ENCODE measurements at places on chromosomes 1 and 21.
A peak's percentile ranks its signal among the peaks of the same experiment; 100 is the strongest.

DNA sequence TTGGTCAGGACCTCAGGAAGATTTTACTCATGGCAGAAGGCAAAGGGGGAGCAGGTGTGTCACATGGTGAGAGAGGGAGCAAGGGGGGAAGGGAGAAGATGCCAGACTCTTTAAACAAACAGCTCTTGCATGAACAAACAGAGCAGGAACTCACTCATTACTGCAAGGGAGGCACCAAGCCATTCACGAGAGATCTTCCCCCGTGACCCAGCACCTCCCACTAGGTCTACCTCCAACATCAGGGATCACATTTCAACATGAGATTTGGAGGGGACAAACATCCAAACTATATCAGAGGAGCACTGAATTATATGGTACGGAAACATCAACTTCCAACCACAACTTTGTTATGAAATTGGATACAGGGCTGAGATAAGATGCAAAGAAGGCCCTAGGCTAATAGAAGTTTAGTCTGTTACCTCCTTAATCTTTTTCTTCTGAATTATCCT lies 164.9 kb downstream of the ST6GALNAC3 start:
- DNase-seq = peak; percentile 15

DNA sequence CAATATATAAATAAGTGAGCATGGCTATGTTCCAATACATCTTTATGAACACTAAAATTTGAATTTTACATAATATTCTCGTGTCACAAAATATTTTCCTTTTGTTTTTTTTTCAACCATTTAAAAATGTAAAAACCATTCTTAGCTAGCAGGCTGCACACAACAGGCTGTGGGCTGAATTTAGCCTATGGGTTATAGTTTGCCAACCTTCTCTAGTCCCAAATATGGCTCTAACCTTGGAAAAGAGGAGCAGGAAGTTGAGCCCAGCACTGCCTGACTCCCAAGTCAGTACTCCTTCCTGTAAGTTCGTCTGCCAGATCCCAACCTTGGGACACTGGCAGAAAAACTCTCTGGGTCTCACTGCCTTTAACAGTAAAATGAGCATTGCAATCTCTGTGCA lies 13.4 kb downstream of the C1QB start:
- DNase-seq = no peak

GRCh38 chr1:225544263-225544662 lies 108.7 kb downstream of the ENAH start:
- DNase-seq = no peak

DNA sequence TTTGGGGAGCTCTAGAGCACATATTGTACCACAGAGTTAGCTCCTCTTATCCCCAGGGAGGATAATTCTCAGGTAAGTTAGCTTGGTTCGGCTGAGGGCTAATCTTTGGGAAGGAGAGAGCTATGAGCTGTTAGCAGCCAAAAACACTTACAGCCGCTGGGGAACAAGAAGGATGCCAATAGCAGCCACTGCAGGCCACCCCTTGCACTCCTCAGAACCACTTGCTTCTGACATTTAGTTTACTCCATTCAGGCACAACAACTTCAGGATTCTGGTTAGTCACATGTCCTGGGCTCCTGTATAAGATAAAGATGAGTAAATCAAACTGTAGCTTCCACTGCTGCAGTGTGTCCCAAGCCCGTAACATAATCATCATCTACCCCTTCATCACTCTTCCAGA lies 212.6 kb upstream of the ADGRL2 start:
- DNase-seq = no peak

- DNase-seq = no peak
Observed at GRCh38 chr1:221031458-221032203, 152.4 kb downstream of the HLX start.

- no peak for DNase-seq
Observed at GRCh38 chr21:38327984-38328383, 71.2 kb downstream of the KCNJ15 start.

GRCh38 chr21:27040738-27041469 lies 74.0 kb upstream of the ADAMTS5 start:
- no peak for DNase-seq

DNA sequence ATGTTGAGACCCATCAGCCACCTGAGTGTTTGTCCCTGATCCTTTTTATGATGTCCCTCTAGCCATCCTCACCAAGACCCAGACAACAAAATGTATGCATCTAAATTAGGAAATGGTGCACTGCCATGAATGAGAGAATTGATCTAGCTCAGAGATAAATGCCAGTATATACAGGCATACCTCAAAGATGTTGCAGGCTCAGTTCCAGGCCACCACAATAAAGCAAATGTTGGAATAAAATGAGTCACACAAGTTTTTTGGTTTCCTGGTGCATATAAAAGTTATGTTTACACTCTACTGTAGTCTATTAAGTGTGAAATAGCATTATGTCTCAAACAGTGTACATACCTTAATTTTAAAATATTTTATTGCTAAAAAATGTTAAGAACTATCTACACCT lies 63.9 kb downstream of the CHIA start:
- no peak for DNase-seq

DNA sequence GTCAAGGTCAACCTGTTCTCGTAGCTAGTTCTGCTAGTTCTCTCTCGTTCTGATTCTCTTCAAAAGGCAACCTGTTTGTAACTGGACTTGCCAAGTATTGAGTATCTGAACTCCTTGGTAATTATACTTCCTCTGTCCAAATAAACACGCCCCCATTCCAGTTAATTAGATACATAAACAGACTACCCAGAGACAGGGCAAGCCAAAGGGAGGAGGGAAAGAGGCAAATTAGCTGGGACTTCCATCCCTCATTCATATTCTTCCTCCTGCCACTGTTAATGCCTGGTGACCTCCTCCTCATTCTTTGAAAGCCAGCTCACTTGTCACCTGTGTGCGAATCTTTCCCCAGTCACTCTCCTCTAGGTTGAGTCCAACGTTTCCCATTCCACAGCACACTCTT lies 62.9 kb downstream of the LPAR3 start:
- no peak for DNase-seq

DNA sequence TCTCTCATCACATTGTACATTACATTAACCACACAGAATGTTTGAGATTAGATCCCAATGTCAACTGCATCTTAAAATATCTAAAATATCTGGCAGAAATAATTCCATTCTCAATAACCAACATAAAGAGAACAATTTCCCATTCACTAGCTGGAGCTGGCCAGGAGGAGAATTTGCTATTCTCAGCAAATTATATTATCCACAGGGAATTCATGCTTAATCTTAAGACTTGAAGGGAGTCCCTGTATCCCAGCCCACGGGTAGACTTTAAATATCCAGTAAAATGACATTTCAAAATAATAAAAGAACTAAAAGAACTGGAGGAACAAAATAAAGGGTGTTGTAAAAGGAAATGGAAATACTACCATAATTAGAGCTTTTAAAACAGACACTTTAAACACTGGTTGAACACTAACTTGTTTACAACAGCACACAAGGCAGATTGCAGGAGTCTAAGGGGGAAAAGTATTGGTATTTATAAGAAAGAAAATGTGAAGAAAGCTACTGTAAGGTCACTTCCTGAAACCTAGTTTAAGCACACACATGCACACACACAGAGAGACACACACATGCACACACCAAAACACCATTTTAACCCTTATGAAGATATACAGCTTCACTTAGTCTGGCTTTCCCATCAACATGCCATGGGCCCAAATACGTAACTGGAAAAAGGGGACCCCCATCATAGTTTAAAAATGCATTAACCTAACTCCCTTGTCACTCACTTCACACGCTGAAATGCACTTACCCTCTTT lies 107.0 kb downstream of the PTPN14 start:
- DNase-seq = no peak

DNA sequence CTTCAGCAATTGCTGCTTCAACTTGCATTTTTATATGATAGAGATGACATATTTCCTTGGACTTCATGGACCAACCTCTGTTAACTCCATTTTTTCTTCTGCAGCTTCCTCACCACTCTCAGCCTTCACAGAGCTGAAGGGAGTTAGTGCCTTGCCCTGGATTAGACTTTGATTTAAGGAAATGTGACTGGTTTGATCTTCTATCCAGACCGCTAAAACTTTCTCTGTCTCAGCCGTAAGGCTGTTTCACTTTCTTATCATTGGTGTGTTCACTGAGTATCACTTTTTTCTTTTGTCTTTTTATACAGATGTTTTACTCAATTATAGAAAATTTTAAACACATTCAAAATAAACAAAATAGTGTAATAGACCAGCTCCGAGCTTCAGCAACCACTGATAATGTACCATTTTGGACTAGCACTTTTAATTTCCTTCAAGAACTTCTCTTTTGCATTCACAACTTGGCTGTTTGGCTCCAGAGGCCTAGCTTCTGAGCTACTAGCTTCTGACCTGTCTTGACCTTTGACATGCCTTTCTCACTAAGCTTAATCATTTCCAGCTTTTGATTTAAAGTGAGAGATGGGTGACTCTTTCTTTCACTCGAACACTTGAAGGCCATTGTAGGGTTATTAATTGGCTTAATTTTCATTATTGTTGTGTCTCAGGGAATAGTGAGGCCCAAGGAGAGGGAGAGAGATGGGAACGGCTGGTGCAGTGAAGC lies 9.3 kb downstream of the NEK7 start:
- DNase-seq = no peak

DNA sequence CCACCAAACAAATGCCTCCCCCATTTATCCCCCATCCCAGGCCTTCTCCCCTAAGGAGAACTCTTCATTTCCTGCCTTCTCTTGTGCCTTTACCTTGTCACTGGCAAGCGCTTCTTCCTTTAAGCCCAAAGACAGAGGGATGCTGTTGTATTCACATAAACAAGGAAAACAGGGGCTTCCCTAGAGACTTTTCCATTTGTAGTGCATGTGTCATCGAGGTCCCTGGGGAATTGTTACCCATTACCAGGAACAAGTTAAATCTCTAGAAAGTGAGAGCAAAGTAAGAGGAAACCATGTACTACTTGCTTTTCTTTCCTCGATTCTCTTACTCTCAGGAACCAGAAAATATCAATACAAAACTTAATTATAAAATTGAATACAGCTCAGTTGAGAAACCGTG lies 114.4 kb upstream of the DPT start:
- DNase-seq = no peak

GRCh38 chr1:85490270-85490985 lies 25.5 kb upstream of the DDAH1 start:
- DNase-seq = no peak

DNA sequence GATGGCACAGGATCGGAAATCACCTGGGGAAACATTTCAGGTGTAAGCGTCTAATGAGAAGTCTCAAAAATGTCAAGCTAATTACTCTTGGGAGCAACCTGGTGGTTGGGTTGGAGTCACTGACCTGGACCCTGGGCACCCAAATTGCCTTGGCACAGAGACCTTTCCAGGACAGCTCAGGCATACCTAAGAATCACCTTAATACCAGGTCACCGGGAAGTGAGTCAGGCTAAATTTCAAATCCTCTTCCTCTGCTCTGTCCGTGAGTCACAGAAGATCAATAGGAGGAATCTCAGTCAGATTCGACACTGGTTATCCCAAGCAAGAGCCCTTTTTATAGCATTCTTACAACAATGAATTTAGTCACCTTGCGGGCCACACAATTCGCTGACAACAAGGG lies 179.6 kb upstream of the CAMK1G start:
- no peak for DNase-seq

- DNase-seq = no peak
Observed at GRCh38 chr1:248825573-248825908, 174 bp downstream of the SH3BP5L start.

GRCh38 chr1:119917304-119918055 lies 21.2 kb upstream of the ADAM30 start:
- no peak for DNase-seq

GRCh38 chr1:115953180-115953579 lies 23.1 kb upstream of the SLC22A15 start:
- no peak for DNase-seq

GRCh38 chr1:156177919-156178654 lies 15.8 kb upstream of the SLC25A44 start:
- DNase-seq = no peak

DNA sequence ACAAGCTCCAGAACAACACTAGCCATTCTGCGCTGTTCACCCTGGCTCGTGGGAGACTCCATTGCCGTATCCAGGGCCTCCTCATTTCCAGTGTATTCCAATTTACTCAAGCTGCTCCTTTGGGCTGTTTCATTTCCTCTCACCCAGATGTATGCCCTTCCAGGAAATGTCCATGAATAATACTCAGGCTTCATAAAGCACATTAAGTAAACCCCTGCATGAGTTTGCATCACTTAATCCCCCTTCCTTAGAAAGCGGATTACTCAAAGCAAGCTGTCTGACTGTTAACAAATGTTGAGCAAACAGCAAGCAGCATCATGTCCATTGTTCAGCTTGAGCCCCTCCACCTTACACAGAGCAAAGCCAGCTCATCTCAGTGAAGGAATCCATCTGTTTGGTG lies 403.6 kb upstream of the PBX1 start:
- DNase-seq = no peak

- DNase-seq = no peak
Observed at GRCh38 chr1:211338224-211338620, 11.6 kb downstream of the TRAF5 start.

DNA sequence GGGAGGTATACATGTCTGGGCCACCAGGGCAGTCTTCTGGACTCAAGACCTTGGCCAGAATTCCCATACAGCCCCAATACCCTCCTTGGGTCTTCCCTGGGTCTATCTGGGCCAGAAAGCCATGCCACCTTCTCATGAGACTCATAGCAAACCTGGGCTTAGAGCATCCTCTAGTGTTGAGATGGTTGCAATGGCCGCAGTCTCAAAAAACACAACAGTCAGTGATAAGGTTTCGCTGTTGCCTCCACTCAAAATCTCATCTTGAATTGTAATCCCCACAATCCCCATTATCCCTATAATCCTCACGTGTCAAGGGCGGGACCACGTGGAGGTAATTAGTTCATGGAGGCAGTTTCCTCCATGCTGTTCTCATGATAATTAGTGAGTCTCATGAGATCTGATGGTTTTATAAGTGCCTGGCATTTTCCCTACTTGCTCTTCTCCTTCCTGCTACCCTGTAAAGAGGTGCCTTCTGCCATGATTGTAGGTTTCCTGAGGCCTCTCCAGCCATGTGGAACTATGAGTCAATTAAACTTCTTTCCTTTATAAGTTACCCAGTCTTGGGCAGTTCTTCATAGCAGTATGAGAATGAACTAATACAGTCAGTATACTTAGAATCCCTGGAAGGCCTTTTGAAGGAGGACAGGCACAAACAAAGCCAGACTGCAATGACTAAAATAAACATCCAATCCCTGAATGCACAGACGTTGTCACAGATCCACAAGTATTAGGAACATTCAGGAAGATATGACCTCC lies 77.0 kb downstream of the CTH start:
- peak; percentile 16 for DNase-seq

DNA sequence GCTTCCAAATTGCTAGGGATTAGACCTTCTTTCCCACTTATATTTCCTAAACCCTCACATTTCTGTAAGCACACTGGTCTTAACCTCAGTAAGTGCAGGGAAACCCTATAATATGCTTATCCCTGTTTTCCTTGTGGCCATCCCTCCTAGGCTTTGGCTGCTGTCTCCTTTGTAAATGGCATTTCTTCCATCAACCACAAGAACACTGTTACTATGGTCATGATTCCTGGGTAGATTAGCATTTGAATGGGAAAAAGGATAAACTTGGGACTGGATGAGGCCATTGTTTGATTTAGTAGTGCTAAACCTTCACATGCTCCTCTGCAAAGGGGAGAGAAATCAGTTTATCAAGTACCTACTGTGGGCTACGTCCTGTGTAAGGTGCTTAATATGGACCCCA lies 16.2 kb upstream of the AGO3 start:
- no peak for DNase-seq
